Dermis microvascular lymphatic vessel endothelial cell (primary cell): ENCODE measurements at places on chromosomes 13 and 19. TPM values are rescaled to one million over a fixed set of nuclear protein-coding genes. Genes with fewer than 3 reads are reported as not detected.
A peak's percentile ranks its signal among the peaks of the same experiment; 100 is the strongest.

GRCh38 chr13:46947425-46948191 lies 50.8 kb upstream of the HTR2A start:
- DNase-seq: no peak

DNA sequence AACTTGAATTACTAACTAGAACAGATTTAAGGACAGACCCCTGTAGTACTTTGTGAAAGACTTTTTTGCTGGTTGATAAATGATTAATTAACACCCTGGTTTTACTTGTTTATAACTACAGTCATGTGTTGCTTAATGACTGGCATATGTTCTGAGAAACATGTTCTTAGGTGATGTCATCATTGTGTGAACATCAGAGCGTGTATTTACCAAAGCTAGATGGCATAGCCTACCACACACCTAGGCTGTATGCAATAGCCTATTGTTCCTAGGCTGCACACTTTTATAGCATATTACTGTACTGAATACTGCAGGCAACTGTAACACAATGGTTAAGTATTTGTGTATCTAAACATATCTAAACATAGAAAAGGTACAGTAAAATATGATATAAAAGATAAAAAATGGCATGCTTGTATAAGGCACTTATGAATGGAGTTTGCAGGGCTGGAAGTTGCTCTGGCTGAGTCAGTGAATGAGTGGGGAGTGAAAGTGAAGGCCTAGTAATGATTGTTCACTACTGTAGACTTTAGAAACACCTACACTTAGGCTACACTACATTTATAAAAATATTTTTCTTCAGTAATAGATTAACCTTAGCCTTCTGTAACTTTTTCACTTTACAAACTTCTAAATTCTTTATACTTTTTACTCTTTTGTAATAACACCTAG lies 260.3 kb downstream of the KCNRG start:
- no peak for DNase-seq

- no peak for DNase-seq
Measured at GRCh38 chr13:49304763-49305700, 57.3 kb downstream of the CDADC1 start.

DNA sequence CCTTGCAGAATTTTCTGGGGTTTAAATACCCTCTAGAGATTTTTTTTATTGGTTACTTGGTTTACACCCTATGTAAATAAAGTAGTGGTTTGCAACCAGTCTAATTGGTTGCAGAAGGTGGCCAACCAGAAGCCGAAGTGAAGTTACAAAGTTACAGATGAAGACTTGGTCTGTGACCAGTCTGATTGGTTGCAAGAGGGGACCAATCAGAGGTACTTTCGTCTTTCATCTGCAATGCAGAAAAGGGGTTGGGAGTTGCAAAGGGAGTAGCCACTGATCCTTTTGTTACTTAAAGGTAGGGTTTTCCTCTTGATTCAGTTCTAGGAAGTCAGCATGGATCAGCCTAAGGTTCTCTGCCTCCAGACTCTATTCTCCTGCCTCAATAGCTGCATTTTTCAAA lies 48.8 kb upstream of the CHST8 start:
- no peak for DNase-seq

DNA sequence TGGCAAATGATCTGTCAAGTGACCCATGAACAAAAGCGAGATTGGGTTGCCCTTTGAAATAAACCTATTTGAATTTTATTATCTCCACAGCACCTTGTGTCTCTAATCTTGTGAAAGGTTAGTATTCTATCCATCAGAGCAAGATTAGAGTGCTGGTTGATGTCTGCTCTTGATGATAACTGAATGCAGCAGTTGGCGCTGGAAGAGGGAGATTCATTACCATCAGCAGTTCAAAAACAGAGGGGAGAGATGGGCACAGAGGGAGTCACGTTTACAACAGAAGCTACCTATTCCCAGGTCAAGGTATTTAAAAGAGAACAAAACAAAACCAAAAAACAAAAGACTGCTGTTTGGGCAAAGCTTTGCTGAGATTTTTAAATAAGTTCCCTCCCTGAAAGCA lies 588.1 kb downstream of the GPC6 start:
- no peak for DNase-seq

GRCh38 chr19:57350877-57351805 lies at the start of gene ZNF304:
TSS of gene ZNF304 (plus strand) at chr19:57351271. CDS start at chr19:57351665, 394 bp downstream.
- peak; percentile 87 for DNase-seq

DNA sequence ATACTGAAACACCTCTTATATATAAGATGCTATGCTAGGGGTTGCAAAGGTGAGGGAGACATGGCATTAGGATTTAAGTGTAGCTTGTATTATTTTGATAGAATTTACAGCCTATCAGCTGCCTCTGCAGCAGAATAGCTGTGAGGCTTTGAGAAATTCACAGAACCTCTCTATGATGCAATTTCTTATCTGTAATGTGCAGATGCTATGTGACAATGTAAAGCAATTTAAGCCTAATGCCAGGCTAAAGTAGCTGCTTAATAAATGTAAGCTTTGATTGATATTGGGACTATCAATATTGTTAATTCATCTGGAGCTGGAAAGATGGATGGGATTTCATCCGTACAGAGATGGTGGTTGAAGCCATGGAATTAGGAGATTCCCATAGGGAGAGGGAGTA lies 1.6 kb downstream of the ADGRE3 start:
- DNase-seq: no peak

DNA sequence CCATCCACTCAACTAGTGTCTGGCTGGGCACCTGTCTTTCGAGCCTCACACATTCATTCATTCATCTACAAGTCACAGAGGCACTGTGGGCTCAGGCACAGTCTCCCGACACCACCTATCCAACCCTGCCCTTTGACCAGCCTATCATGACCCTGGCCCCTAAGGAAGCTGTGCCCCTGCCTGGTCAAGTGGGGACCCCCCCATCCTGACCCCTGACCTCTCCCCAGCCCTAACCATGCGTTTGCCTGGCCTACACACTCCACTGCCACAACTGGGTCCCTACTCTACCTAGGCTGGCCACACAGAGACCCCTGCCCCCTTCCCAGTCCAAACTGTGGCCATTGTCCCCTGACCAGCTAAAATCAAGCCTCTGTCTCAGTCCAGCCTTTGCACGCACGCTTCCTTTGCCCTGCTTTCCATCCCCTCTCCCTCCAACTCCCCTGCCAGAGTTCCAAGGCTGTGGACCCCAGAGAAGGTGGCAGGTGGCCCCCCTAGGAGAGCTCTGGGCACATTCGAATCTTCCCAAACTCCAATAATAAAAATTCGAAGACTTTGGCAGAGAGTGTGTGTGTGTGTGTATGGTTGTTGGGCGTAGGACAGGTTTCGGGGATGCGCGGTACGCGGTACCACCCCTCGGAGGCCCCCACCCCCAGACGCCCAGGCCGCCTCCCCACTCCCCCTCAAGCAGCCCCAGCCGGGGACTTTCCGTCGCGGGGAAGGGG lies 404 bp upstream of the IL27RA start:
- no peak for DNase-seq

DNA sequence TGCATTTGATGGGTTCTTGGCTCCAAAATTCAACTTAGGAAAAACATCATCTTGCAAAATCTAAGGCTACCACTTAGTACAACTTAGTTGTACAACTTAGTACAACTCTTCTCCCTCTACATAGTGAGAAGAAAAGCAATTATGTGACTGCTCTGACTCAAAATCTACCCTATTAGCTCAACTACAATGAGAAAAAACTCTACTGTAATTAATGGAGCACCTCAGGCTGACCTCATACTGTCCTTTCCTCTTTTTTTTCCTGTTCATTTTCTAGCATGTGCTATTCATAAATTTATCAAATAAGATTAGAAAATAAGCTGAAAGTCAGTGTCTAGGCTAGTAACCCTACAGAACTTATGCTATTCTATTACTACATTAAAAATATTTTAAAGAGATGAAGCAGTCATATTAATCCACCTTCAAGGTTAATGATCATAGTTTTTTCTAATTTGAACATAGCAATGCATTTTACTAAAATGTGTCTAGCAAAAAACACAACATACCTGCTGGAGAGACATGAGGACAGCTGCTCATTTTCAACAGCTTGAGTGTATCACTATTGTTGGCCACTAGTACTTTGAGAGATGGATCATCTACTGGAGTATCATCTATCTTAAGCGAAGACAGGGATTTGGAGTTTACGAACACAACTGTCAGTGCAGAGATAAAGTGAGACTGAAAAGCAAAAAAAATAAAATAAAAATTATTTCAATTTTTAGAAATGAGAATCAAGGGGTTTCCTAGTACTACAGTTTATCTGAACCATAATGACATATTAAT lies 11.9 kb downstream of the FBXL3 start:
- DNase-seq: no peak

GRCh38 chr19:10815969-10816644 lies 19.9 kb downstream of the TMED1 start:
- DNase-seq: no peak

GRCh38 chr19:29962793-29963192 lies 20.8 kb downstream of the URI1 start:
- no peak for DNase-seq

- DNase-seq: no peak
Measured at GRCh38 chr13:27139565-27139964, 32.0 kb downstream of the USP12 start.

GRCh38 chr19:4018775-4019504 lies 11.4 kb downstream of the PIAS4 start:
- DNase-seq: no peak

- no peak for DNase-seq
Measured at GRCh38 chr13:99376132-99376531, 68.9 kb upstream of the GPR183 start.

- DNase-seq: no peak
Measured at GRCh38 chr19:10624585-10624984, 768 bp upstream of the SLC44A2 start.

GRCh38 chr13:62910541-62911060 lies 1495.0 kb upstream of the PCDH20 start:
- DNase-seq: no peak

DNA sequence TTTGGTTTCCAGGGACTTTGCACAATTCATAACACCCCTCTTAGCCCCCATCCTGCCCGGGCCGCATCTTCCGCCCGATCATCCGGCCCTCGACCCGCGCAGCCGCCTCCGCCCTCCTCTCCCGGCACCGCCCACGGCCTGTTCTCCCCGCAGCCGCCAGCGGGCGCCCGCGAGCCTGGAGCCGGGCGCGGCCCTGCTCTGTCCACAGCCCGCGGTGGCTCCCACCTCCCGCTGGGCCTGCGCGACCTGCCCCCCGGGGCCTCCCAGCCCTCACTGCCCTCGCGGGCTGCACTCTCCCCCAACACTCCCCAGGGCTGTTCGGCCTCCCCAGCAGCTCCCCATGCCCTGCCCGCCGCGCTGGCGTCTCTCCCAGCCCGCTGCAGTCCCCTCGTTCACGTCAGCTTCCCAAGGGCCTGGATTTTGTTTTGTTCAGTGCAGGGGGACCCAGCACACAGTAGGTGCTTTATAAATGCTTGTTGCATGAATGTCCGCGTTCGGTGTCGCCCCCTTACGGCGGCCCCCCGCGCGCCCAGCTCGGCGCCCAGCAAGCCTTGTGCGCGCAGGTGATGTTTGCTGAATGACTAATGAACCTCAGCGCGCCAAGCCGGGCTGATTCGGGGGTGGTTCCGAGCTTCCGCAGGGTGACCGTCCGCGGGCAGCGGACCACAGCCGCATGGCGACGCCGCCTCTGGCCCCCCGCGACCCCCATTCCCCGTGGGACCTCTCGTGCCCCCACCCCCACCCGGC lies 4.6 kb upstream of the APC2 start:
- peak; percentile 52 for DNase-seq

- DNase-seq: no peak
Measured at GRCh38 chr19:33386361-33386858, 12.9 kb downstream of the CEBPG start.

- peak; percentile 90 for DNase-seq
Measured at GRCh38 chr13:30743319-30744055, 8.1 kb downstream of the ALOX5AP start.

DNA sequence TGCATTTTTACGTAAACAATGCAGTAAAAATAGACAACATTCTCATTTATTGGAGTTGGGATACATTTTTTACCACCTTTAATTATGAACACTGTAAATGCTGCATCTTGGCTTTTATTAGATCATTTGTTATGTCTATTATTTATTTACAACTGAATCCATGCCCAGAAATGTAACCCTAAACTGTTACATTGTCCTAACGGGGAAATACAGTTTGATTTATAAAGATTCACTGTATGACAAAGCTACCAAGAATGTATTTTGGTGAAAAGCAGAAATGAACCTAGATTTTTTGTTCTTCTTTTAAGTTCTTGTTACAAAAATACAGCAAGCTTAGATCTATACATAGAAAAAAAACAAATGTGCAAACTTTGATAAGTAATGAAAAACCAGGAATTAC lies 1.1 kb downstream of the METTL21C start:
- DNase-seq: peak; percentile 23

DNA sequence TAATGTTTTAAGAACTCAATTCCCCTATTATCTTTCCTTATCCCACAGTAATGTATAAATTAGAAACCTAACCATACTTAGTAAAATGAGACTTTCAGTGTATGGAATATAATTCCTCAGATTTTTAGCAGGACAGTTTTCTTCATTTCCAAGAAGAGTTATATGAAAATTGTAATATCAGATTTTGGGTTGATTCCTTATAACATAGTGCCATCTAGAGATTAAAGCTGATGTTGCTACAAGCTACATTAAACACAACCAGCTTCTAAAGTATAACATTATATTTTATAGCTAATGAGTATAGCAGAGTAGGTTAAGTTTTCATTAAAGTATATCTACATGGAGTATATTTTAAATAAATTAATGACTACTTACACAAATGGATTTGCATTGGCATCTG lies 99.7 kb upstream of the MIR17HG start:
- peak; percentile 31 for DNase-seq

- DNase-seq: no peak
Measured at GRCh38 chr13:34128661-34129060, 310.7 kb downstream of the RFC3 start.

- DNase-seq: no peak
Measured at GRCh38 chr13:30479154-30479882, 13.6 kb upstream of the HMGB1 start.

- DNase-seq: no peak
Measured at GRCh38 chr19:30122431-30122830, 180.4 kb downstream of the URI1 start.

- DNase-seq: no peak
Measured at GRCh38 chr13:25707726-25708125, 336.0 kb downstream of the ATP8A2 start.

GRCh38 chr19:14949876-14950275 lies 8.6 kb downstream of the OR7C2 start:
- no peak for DNase-seq

The RFPL4A gene
- 1.3 and 3.4 TPM in 2 replicates for total RNA-seq

The TMEM255B gene
- 45.6 and 51.7 TPM in 2 replicates for total RNA-seq

The ZNF320 gene
- total RNA-seq: 7.7 and 8.7 TPM in 2 replicates

The LHB gene
- total RNA-seq: 0.89 TPM in 1 of 2 replicates, not detected in the other

The SGCG gene
- not detected in 2 replicates for total RNA-seq

The ZNF284 gene
- 2.2 and 2.4 TPM in 2 replicates for total RNA-seq

The IRGC gene
- total RNA-seq: not detected in 2 replicates

The EPS8L1 gene
- total RNA-seq: 5.7 and 8.9 TPM in 2 replicates

The CLDND2 gene
- not detected in 2 replicates for total RNA-seq

The HIPK4 gene
- under 0.01 TPM in 2 replicates for total RNA-seq

The GNG8 gene
- total RNA-seq: not detected in 2 replicates

The KCNN4 gene
- 0.39 and 0.51 TPM in 2 replicates for total RNA-seq

The ZNF426 gene
- total RNA-seq: 15.9 and 17.7 TPM in 2 replicates

The SLAIN1 gene
- 5.1 and 8.0 TPM in 2 replicates for total RNA-seq

The ATP13A1 gene
- 14.0 and 25.7 TPM in 2 replicates for total RNA-seq

The COL4A2 gene
- 626 and 1,224 TPM in 2 replicates for total RNA-seq

The NRTN gene
- total RNA-seq: 0.13 and 0.51 TPM in 2 replicates

The AZU1 gene
- total RNA-seq: not detected in 2 replicates

The SPACA4 gene
- not detected in 2 replicates for total RNA-seq

The CERS1 gene
- 2.4 and 5.1 TPM in 2 replicates for total RNA-seq

The SIGLEC14 gene
- total RNA-seq: under 0.01 TPM in 1 of 2 replicates, not detected in the other

The GPR18 gene
- total RNA-seq: not detected in 2 replicates
